ENCODE measurements at places on chromosomes 6 and 20. TPM values are rescaled to one million over a fixed set of nuclear protein-coding genes. Genes with fewer than 3 reads are reported as not detected.

The SRSF12 gene
- 0.36 TPM for total RNA-seq

DNA sequence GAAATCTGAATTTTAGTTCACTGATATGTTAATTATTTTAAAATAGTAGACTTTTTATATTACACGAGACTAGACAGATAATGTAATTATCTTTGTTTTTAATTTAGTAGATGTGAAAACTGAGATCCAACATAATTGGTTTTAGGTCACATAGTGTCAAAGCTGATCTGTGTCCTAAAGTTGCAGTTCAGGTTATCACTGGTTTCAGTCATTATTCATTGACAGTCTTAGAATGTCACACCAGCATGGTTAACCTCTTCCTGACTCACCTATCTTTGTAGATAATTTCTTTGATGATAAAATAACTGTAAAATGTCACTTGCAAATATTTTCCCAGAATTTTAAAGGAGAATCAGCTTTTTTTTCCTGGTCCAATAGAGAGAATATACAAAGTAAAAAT, 48.3 kb upstream of the SLC35B3 start:
- no peak for DNase-seq

DNA sequence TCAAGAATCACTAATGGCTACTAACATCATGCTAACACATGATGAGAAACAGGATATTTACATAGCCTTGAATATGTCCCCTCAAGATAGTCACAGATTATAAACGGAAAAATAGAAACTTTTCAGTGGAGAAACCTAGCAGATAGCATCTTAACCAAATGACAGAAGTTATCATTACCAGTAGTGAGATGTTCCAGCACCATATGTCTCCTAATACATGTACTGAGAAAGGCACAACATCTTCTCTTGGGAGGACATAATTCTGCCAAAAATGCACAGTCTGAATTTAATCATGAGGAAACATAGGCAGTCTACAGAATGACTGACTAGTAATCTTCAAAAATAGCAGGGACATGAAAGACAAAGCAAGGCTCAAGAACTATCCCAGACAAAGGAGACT, 19.9 kb upstream of the PRIM2 start:
- DNase-seq, result no peak

The GNAS-AS1 gene
- total RNA-seq, result 0.83 TPM

The SDCBP2 gene
- total RNA-seq, result 0.54 TPM

DNA sequence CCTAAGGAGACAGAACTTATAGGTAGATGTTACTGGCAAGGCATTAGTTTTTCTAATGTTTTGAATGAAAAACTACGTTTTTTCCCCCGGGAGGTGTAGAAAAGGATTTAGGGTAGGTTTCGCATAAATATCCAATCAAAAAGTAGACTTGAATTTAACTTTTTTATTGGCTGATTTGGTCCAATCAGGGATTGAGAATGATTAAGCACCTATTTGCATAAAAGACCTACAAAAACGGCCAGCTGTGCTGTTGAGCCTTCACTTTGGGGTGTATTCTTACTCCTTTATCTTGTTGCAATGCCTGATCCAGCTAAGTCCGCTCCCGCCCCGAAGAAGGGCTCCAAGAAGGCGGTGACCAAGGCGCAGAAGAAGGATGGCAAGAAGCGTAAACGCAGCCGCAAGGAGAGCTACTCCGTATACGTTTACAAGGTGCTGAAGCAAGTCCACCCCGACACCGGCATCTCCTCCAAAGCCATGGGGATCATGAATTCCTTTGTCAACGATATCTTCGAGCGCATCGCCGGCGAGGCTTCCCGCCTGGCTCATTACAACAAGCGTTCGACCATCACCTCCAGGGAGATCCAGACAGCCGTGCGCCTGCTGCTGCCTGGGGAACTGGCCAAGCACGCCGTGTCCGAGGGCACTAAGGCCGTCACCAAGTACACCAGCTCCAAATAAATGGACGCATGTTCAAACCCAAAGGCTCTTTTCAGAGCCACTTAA, 113.5 kb upstream of the BTN3A2 start:
- DNase-seq, result peak; percentile 95

The ARFGEF3 gene
- total RNA-seq, result under 0.01 TPM

- no peak for DNase-seq
Observed at GRCh38 chr20:61755971-61756845, 309.5 kb downstream of the TAF4 start.

The DPPA5 gene
- not detected for total RNA-seq

- DNase-seq, result no peak
Observed at GRCh38 chr6:71123051-71123450, 165.6 kb upstream of the OGFRL1 start.

DNA sequence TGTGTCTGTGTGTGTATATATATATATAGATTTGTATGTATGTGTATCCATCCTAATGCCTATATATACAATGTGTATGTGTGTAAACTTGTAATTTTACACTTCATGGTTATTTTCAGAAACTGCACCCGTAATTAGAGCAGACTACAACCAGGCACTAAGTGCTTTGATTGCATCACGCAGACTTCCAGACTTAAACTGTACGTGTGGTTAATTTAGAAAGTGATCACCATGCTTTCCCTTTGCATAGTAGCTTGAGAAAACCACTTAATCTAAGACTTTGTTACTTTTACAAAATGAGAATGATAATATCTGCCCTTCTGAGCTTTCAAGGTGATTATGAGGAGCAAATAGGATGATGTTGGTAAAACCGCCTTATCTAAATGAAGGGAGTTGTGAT, 50.1 kb upstream of the E2F3 start:
- no peak for DNase-seq

DNA sequence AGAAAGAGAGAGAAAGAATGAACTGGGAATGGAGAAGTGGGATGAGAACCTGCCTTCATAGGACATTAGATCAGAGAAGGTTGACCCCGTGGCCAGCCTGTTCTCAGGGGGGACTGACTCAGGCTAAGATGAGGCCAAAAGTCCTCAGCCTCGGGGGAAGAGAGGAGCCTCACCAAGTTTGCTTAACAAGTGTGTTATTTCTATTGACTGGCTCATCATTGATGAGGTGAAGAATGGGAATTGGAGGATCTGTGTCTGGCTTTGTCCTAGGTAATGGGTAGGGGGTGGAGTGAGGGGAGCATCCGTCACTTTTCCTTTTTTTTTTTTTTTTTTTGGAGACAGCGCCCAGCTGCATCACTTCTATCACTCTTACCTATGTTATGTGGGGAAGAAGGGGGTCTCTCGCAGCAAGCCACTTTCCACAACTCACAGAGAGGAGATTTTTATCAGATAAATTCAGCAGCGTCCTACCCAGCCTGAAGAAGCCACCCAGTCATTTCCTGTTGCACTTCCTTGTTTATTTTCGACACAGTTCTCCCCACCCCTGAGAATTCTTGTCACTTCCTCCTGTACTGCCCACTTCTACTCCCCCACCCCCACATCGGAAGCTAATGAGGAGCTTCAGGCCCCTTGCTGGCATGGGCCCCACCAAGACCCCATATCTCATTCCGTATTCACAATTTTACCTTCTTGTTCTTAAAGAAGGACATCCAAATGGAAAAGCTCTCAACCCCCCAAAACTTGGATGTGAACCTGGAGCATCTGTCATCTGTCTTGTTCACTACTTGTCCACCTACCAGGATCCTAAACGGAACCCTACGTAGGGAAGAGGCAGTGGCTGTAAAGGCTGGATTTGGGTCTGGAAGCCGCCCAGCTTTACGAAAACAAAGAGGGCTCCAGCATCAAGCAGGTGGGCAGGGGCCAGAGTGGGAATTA, 2.8 kb upstream of the RNASET2 start:
- no peak for DNase-seq

The PHACTR1 gene
- total RNA-seq, result not detected

The NKX2-2 gene
- not detected for total RNA-seq

- DNase-seq, result no peak
Observed at GRCh38 chr6:116450769-116451740, 10.1 kb upstream of the CALHM6 start.

The ABHD16B gene
- total RNA-seq, result not detected

GRCh38 chr6:160218810-160219209, 39.8 kb downstream of the SLC22A2 start:
- peak; percentile 1 for DNase-seq

DNA sequence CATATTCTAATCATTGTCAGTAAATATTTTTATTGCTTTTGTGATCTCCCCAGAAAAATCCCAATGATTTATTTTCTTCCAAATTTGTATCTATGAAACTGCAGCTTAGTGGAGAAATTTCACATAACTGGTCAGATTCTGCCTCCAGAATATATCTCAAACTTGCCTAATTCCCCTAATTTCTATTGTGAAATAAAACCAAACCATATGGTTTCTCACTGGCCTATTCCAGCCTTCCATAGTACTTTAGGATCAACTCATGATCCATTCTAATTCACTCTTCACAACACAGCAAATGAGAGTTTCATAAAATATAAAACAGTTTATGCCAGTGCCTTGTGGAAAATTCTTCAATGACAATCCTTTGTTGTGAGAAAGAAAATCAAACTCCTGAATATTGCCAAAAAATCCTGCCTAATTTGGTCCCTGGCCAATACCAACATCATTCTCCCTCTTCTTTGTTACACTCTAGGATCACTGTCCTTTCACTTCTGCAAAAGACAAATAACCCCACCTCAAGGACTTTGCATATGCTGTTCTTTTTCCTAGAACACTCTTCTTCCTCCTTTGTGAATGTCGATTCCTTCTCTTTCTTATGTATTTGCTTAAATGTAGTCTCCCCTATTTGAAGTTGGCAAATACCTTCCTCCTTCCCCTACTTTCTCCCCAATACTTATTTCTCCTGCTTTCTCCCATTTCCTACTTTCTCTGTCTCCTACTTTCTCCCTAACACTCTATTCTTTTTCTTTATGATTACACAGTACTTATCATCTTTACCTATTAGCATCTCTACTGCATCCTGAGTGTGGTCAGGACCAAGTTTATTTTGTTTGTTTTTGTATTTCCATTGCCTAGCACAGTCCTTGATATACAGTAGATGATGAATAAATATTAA, 587.5 kb downstream of the RFPL4B start:
- no peak for DNase-seq
